ENCODE measurements at places on chromosomes 2 and 18.

GRCh38 chr18:55821219-55821618 lies 233.2 kb upstream of the TCF4 start:
- DNase-seq: peak; percentile 69

- DNase-seq: no peak
These were observed 74.0 kb upstream of the FZD7 start for GRCh38 chr2:201959626-201960025.

GRCh38 chr18:77341527-77342325 lies 92.1 kb downstream of the GALR1 start:
- DNase-seq: no peak

DNA sequence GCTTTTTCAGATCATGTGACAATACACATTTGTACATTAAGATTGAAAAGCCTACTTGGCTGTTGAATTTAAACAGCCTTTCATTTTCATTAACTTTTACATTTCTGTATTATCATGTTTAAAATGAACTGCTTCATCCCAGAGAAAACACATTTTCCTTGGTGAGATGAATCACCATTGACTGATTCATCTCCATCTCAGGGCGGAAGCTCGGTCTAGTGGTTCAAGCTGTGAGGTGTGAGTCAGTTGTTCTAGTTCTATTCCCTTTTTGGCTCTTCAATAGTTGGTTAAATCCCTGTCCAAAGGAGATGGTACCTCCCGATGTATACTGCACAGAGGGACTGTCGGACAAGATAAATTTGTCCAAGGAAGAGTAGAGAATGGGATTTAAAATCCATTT lies 189.7 kb downstream of the ADCYAP1 start:
- DNase-seq: peak; percentile 41

DNA sequence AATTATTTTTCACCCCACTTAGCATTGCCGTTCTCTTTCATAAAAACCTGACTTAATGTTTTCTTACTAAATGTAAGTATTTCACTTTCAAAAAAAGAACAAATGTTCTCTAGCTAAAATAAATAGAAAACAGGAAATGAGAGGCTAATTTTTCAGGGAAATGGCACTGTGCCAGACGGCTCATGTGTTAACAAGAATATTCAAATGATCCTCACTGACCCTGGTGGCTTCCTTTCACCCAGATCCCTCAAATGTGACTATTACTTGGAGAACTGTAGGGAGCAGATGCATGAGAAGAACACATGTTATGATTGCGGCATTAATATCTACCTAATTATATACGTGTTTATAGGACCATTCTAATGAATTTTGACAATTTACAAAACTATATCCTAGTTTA lies 827.7 kb downstream of the SOCS6 start:
- DNase-seq: no peak

DNA sequence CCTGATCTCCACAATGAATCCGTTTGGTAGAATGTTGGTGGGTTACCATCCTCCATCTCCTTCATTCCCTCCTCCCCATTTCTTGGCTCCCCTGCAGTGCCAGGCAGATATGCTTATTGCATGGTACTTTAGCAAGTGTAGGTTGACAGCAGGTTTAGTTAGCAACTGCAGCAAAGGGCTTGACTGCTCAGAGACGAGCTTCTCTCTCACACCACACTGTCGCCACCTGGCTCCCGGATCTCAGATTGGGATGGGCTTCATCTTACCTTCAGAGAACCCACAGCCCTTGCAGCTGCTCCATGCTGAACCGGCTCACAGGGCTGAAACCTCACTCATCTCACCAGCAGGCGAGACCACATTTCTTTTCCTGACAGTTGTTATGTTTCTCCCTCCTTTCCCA lies 88.8 kb downstream of the VWA3B start:
- DNase-seq: no peak

DNA sequence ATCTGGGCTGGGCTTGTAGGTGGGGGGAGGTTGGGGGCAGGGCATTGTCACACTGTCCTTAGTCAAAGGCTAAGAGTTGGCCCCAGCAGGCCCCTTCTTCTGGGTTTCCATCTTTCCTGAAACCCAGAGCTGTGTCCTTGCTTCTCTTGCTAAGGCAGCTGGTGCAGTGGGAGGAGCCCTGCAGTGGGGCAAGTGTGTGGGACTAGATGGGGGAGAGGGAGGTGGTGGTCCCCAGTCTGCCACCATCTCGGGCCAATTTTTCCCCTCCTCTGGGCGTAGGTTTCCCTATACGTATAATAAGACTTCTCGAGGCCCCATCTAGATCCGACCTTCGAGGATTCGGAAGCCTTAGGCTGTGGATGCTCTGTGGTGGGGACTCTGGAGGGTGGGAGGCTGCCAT lies 3.5 kb downstream of the KCNF1 start:
- DNase-seq: no peak

GRCh38 chr18:28189400-28190239 lies 12.7 kb upstream of the CDH2 start:
- peak; percentile 43 for DNase-seq

- DNase-seq: no peak
These were observed 42.1 kb downstream of the NPAS2 start for GRCh38 chr2:100862081-100862480.

- DNase-seq: no peak
These were observed 6.3 kb upstream of the CYP26B1 start for GRCh38 chr2:72153924-72154323.

DNA sequence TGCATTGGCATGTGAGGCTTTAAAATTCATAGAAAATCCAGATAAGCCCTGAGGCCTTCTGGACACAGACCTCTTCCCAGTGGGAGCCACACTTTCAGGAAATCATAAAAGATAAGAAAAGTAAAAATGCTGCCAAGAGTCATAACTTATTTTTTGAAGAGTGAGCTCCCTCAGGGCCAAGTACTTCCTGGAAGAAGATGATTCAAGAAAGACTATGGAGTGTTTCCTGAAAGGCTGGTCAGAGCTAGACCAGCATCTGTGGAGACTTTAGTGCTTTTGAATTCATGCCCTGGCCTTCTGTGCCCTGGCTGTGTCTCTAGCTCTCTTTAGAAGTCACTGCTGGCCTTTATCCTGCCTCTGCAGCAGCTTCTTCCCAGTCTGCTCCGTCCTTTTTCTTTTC lies 6.4 kb upstream of the XDH start:
- no peak for DNase-seq

- no peak for DNase-seq
These were observed 499.0 kb downstream of the TMX3 start for GRCh38 chr18:68215931-68216330.

- no peak for DNase-seq
These were observed 21.7 kb downstream of the CDH19 start for GRCh38 chr18:66582211-66582610.

GRCh38 chr2:19033240-19033639 lies 325.2 kb downstream of the OSR1 start:
- no peak for DNase-seq

DNA sequence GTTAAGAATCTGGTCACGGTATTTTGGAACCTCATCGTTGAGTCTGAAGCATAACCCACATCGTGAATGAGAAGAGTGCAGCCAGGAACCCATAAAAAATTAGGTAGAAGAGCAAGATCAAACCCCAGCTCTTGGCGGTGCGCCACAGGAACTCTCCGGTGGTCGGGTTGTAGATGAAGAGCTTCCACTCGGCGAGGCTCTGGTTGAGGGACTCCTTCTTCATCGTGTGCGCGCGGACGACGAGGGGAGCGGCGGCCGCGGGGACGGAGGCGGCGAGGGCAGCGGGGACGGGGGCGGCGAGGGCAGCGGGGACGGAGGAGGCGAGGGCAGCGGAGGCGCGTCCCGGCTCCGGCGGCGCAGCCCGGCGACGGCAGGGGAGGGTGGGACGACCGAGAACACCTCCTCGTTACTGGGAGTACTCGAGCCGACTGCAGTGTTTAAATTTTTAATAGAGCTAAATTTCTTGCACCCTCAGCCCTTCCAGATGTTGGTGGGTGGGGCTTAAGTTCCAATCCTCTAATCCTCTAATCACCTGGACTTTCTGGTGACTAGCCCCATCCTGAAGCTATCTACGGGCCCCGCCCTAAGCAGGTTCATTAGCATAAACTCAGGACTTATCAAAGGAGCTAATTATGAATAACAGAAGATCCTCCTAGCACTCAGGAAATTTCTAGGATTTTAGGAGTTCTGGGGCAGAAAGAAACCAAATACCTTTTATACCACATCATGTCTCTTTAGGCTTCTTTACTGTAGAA lies 20.4 kb upstream of the PAPOLG start:
- DNase-seq: no peak

DNA sequence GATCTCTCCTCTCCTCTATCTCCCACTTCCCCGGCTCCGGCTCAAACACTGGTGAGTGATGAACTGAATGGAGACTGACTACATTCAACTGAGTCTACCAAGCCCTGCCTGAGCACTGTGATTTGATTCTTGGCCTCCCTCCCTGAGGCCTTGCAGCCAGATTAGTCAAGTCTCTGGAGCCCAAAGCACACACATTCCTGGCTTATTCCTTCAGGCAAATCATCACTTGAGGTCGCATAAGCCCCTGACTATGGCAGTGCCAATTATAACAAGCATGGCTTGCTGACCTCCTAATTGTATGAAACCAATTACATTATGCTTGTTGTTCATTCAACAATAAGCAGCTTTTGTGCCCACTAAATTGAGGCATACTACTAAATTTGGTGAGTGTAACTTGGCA lies 34.6 kb downstream of the EFEMP1 start:
- no peak for DNase-seq

DNA sequence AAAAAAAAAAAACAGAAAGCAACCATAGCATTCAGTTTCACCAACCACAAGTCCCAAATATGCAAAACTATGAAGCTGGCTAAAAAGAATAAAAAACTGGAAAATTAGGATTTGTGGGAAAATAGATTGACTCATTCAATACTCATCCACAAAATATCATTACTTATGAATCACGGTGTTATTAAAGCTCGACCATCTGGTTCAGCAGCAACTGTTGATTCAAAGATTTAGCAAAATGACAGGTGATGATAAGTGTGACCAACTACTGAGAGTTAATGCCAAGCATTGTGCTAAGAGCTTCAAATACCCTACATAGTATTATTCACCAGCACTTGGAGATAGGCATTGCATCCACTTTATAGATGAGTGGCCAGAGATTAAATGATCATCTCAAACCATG lies 26.2 kb upstream of the XDH start:
- no peak for DNase-seq

DNA sequence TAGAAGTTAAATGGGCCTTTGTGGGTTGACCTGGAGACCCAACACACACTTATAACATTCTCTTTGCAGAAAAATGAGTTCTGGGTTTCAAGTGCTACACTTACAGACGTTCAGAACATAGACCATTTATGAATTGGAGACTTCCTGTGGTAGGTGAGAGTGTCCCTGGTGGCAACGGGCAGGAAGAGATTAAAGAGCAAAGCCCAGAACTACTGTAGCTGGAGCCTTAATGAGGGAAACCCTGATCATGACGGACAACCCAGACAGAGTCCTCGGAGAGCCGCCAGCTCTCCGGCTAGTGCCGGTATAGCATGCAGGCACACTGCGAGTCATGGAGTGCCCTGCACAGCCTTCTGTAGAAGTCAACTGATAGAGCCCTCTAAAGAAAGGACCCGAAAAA lies 44.5 kb upstream of the RMDN2 start:
- no peak for DNase-seq

DNA sequence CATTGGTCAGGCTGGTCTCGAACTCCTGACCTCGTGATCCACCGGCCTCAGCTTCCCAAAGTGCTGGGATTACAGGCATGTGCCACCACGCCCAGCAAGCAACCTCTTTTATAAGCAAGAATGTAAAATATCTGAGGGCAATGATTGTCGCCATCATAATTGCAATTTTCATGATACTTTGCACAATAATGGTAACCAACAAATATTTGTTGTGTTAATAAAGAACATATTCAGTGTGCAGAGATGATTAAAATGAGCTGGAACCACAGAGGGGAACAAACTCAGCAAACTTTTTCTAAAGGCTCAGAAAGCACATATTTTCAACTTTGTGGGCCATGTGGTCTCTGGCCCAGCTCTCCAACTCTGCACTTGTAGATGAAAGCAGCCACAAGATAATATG lies 115.2 kb upstream of the SIX2 start:
- no peak for DNase-seq

GRCh38 chr2:174561283-174561971 lies 36.2 kb downstream of the WIPF1 start:
- DNase-seq: peak; percentile 18

DNA sequence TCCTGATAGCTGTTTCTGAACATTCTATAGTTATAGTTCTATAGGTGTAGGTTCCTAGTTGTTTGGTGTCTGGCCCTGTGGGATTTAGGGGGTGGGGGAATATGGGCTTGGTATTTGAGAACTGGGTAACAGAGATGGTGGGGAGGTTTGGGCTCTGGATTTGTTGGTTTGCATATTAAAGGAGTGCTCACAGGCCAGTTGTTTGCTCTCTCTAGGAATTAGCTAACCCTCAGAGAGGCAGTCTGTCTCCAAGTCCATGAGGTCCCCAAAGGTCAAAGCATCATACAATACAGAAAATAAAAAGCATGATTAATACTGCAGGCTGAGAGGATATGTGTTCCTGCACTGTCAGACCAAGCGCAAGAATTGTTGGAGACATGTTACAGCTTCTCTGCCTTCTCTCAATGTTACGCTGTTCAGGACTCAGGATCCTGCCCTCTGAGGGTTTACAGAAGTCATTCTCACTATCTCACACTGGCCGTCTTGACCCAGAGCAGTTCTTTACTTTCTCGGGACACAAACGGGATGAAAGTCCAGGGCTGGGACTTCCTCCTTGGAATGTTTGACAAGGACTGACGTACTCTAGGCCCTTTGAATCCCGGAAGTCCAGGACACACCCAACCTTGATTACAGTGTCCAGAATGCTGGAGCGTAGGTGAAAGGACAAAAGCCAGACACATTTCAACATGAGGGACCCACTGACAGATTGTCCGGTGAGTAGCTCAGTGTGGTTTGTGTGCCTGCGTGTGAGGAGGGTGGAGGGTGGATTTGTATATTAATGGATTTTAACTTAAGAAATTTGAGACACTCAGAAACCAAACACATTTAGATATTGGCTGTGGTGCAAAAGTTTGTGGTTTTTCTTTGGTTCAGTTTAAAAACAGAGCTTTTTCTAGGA lies at the start of gene NOSTRIN:
Gene NOSTRIN, plus strand, starts transcription at position 677 of the 898 bp plus-strand sequence. Its CDS starts 10 bp downstream, at position 687.
- DNase-seq: no peak

DNA sequence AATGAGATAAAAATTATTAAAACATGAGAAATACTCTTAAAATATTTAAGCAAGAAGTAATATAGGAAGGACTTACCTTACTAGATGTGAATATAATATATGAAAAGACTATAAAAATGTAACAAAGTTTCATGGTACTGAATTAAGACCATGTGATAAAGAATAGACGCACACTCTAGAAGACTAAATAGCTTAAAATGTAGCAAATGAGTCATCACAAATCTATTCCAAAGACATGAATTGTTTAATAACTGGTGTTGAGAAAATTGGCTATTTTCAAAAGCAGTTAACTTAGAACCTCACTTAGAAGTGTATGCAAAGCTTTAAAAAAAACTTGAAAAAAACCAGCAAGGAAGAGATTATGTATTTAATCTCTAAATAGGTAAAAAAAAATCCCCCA lies 64.1 kb downstream of the POLE4 start:
- DNase-seq: no peak

DNA sequence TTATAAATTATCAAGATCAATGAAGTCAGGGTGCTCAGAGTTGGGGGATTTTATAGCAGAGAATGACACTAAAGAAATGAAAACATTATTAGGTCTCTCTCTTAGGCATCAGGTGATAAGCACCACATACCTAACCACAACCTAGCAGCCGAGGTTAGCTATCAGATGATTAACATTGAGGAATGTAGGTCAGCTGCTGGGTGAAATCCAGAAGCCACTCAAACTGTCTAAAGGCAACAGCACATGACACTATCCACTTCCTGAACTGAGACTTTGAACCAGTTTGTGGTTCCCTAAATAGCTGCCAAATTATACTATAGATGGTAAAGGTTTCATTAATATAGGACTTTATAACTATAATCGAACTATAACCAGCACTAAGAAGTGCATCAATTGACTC lies 4.7 kb downstream of the EPG5 start:
- peak; percentile 94 for DNase-seq

All from epithelial cell of proximal tubule (primary cell).